ENCODE measurements at places on chromosomes 6 and 20.

GRCh38 chr6:153084393-153084792 is 46.7 kb downstream of the RGS17 start:
- no peak for DNase-seq

GRCh38 chr6:20769631-20770030 is 235.4 kb downstream of the CDKAL1 start:
- DNase-seq: no peak

GRCh38 chr6:3291987-3292386 is 33.2 kb downstream of the PSMG4 start:
- no peak for DNase-seq

DNA sequence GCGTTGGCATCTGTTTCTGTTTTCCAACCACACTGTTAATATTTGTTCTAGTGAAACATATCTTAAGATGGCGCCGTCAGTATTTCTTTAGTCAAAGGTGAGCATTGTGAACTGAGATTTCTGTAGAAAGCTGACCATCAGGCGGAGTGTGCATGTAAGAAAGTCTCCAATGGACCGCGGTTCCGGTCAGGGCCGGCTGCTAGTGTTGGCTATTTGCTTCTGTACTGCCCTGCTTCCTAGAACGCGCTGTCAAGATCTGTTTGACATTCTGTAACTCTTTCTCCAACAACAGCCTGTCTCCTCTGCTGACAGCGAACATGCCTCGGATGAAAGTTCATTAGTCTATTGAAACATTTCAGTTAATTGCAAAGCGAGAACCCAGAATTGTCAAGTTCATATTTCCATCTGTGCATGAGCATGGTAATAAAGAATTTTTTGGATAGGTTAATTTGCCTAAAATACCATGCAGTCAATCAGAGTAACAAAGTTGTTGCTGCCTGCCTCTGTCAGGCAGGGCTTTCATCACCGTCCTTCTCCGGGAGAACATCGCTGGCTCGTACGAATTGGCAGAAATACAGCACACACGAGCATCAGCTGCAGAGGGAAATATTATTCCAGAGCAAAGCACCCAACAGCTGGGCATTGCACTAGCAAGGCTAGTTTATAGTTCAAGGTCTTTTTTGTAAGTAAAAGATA is 369.1 kb downstream of the CDH4 start:
- DNase-seq: no peak

- no peak for DNase-seq
These were observed 213.1 kb downstream of the RNF144B start for GRCh38 chr6:18600255-18600654.

All from stimulated activated CD4-positive, alpha-beta T cell treated with anti-CD3 and anti-CD28 coated beads, TNF-alpha, amount 100 ng/mL, for 24 hours (primary cell).